Activated naive CD8-positive, alpha-beta T cell treated with anti-CD3 and anti-CD28 coated beads for 36 hours (primary cell): ENCODE measurements at places on chromosomes 6 and 20. TPM values are rescaled to one million over a fixed set of nuclear protein-coding genes. Genes with fewer than 3 reads are reported as not detected.

Gene RING1
- total RNA-seq, result 35.8 TPM

Gene CPXM1
- 4.3 TPM for total RNA-seq

DNA sequence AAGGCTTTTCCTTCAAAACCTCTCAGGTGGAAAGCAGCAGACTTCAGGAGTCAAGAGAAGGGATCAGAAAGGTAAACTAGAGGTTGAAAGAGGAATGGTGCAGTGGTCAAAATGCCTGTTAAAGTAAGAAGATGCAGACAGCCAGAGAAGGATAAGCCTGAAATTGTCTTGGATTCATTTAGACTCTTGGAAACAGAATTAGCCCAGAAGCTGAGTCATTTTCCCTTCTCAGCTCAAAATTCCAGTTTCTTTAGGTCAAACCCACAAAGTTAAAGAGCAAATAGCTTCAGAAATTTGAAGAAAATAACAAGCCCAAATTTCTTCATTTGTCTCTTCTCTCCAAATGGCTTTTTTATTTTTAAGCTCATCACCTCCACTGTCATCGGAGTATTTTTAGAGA is 73.9 kb downstream of the DHX35 start:
- H3K27me3 ChIP-seq, result no peaks in the 10 kb centered on the region
- DNase-seq, result no peak
- H3K4me3 ChIP-seq, result no peak overlapping the region
- peaks cover 8% of the 10 kb centered on the region for H3K36me3 ChIP-seq
- no peaks in the 10 kb centered on the region for H3K4me1 ChIP-seq
- H3K27ac ChIP-seq, result no peak overlapping the region

- no peaks in the 10 kb centered on the region for H3K27me3 ChIP-seq
- H3K27ac ChIP-seq, result no peak overlapping the region
- H3K4me3 ChIP-seq, result no peak overlapping the region
Observed at GRCh38 chr6:34894693-34895092, 5.6 kb downstream of the ANKS1A start.
